NCI-H345 (cell line): ENCODE measurements at places on chromosomes 3 and 15.

DNA sequence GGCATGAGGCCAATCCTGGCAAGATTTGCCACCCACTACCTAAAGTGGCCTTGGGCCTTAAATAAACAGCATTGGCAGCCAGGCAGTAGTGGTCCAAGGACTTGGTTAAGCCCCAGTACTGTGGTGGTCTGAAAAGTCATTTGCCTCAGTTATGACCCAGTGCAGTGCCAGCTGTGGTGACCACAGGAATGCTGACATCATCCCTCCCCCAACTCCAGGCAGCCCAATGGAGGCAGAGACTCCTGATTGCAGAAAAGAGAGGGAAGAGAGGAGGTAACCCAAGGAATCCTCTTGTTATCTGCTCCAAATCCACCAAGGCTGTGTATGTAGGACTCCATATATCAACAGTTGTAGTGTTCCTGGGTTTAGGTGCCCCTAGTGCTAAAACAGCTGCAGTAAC is 883.6 kb downstream of the SQOR start:
- DNase-seq, result no peak

DNA sequence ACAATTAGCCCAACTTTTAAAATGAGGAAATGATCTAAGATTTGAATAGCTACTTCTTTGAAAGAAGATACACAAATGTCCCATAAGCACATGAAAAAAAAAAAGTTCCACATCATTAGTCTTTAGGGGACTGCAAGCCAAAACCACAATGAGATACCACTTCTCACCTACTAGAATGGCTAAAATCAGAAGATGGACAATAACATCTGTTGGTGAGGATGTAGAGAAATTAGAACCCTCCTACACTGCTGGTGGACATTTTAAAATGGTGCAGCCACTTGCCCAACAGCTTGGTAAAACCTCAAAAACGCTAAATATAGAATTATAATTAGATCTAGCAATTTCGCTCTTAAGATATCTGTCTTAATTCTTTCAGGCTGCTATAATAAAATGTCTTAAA is 77.1 kb downstream of the MEX3B start:
- no peak for DNase-seq

GRCh38 chr3:62571916-62572315 is 198.6 kb upstream of the FEZF2 start:
- no peak for DNase-seq

GRCh38 chr15:26772154-26773066 is at the start of gene GABRB3:
GABRB3 (minus strand) TSS chr15:26773066.
- no peak for DNase-seq

DNA sequence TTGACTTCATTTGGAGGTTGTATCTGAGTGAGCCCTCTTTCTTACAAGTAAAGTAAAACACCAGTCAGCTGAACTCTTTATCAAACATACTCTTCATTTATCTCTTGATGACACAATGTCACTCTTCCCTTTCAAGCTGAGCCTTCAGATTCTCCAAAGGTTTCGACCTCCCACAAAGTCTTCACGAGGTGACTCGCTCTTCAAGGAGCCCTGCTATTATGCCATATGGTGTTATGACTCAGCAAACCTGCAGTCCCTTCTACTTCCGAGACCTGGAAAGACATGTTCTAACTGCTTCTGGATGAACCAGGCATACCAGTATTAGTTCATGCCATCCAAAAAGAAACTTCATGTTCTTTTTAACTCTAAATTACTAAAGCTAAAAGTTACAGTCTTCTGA is 23.1 kb downstream of the AADAC start:
- no peak for DNase-seq

DNA sequence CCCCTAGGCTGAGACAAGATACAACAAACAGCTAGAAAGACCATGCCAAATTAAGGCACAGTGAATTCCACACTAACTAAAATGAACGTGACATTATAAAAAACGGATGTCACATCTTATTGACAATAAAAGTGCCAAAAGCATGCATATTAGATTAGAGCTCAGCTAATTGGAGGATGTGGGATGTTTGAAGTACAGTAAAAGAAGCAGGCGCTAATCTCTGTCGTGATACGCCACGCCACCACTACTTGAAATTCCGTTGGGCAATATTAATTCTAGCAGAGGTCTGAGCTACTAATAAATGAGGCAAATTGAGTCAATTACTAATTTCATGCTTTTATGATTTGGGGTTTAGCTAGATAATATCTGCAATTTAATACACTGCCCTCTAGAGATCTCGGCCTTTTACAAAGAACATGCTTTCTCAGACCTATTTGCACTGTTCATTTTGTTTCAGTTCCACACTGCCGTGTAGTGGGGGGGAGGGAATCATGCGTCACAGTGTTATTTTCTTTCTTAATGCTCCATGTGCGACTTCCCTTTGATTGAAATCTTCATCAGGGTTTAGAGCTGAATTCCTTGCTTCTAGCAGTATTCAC is 52.9 kb upstream of the ROBO2 start:
- DNase-seq, result no peak

DNA sequence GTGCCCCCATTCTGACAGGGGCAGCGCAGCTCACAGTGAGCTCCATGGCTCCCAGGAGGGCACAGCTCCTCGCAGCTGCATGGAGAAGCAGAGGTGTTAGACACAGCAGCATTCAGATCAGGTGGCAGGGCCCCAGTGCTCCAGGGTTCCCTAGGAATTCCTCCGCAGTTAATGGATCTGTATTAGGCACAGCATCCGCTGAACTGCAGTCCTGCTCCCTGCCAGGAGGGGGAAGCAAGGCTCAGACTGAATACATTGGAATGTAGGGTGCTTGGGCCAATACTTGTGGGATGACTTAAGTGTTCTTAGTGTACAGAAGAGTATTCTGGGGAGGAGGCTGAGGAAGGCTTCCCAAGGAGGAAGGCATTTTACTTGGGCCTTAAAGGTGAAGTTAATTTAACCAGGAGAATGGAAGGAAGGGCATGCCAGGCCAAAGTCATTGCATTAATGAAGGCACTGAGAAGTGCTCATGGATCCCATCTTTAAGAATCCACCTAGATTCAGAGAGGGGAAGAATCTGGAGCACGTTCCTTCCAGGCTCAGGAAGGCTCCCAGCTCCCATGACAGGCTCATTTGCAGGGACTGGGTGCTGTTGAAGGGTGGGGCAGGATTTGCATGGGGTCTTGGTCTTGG is 111.6 kb downstream of the RAB11A start:
- DNase-seq, result no peak

- no peak for DNase-seq
Observed at GRCh38 chr3:127423856-127424765, 136.3 kb upstream of the PRR20G start.

- no peak for DNase-seq
Observed at GRCh38 chr15:40334941-40335795, 5.6 kb downstream of the CCDC9B start.

DNA sequence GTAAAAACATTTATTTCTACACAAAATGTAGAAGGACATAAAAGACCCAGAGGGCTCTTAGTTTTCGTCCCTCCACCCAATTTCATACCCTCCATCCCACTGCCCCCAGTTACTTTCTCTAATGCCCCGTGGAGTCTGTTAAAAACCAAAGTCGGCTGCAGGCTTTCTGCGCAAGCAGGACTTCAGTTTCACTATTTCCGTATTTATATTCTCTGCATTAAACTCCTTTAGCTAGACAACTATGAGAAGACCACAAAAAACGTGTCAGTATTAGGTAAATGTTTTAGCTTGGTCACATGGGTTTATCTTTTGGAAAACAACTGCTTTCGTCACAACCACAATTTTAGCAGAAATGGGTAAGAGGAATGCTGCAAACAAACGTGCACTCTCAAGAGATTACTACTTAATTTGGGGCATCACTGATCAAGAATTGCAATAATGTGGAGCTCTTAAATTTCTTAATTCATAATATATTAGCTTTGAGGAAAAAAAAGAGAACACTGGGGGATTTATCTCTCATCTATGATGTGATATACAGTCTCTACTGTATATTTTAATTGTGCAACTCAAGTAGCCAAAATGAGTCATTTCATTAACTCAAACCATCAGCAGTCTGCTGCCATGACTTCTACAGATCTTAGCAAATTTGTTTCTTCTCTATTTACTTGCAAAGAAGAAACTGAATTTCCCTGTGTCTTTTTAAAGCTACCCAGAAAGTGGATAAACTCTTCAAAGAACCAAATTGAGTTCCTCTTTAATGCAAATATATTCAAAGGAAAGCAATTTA is 740 bp upstream of the NSMCE3 start:
- no peak for DNase-seq
